Stimulated activated CD8-positive, alpha-beta memory T cell treated with anti-CD3 and anti-CD28 coated beads, Interleukin-7, amount 100 ng/mL, for 1 hour (primary cell): ENCODE measurements at places on chromosomes 4 and X.

DNA sequence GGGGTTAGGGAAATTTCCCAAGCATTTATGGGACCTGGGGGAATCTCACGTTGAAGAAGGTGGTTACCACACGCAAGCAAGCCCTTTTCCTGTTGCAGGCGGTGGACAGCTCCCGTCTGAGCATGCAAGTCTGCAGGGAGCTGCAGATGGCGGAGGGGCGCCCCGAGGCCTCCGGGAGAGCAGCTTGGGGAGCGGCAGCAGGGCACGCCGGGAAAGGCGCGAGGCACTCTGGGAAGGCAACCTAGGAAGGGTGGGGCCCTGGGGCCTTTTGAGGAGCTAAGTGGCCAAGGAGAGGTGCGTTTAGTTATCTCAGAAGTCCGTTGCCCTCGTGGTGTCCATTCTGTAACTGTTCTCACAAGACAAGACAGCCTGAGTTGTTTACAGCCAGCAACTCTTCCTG is 57.0 kb upstream of the SLC25A4 start:
- DNase-seq = no peak

DNA sequence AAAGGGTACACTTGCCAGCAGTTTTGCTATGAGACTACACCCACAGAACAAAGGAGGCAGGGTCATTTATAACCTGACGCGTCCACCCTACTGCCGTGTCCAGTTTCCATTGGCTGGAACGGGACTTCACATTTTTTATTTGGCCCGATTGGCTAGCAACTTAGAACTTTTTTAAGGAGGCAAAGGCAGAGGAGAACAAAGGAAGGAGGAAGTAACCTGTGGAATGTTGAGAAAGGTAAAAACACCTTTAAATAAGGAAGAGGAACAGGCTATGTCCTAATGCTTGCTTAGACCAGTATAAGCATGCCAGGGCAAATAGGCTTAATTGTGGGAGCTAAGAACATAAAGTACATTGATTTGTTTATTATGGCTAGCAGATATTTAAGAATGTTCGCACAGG is 18.7 kb downstream of the KDM6A start:
- no peak for DNase-seq

DNA sequence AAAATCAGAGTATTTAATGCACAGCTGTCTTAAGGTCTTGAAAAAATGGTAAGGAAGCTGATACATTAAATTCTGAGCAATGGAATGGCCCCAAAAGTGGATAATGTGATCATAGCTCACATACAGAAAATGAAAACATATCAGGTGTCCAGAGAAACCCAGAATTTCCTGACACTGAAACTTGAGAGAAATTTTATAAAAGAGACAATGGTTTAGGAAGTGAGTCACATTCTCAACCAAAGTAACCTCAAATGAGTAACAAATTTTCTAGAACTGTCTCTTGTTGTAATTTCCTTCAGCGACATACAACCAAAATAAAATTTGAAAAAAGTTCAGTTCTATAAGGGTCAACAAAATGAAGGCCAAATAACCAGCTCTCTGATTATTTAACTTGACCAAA is 37.4 kb upstream of the PACRGL start:
- DNase-seq = no peak

- DNase-seq = no peak
Measured at GRCh38 chr4:121654738-121655137, 42.0 kb downstream of the ANXA5 start.

DNA sequence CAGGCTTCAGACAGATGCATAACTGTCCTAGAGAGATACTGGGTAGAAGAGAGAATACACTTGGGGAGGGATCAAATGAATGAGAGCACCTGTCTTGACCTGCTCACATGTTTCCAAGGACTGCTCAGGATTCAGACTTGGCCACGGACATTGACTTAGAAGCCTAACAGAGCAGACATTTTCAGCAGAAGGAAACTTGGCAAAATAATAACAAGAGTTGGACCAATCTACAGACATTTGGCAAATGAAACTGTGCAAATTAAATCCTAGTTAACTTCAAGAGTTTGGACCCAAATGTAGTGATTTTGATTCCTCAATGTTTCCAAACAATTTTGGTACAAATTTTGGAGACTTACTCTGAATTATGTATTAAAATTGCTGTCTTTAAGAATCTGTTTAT is 223.9 kb downstream of the CAMK2D start:
- no peak for DNase-seq

- no peak for DNase-seq
Measured at GRCh38 chr4:165402375-165402774, 23.6 kb downstream of the CPE start.

- DNase-seq = no peak
Measured at GRCh38 chr4:23058165-23058776, 365.5 kb downstream of the GBA3 start.

DNA sequence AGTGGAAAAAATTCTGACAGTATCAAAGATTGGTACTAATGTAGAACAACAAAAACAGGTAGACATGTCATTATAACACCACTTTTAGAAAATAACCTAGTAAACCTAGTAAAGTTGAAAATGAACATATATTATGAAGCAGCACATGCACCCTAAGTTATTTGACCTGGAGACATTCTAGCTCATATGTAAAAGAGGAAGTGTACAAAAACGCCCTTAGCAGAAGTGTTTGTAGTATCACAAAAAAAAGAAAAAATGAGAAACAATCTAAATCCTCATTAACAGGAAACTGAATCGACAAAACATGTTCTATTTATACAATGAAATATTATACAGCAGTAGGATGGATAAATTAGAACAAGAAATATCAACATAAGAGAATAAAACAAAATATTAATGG is 318.9 kb upstream of the PPP1R2C start:
- DNase-seq = no peak

DNA sequence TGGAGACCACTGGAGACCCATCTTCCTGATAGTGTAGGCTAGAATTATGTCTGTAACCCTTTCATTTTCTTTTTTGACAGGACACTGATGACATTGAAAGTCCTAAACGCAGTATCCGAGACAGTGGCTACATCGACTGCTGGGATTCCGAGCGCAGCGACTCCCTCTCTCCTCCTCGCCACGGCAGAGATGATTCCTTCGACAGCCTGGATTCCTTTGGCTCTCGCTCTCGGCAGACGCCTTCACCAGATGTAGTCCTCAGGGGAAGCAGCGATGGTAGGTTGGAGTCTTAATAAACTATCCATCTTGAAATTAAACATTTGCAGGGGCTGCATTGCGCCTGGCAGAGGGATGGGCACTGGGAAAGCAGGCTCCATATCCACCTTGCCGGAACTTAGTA is 75.4 kb downstream of the LIMCH1 start:
- DNase-seq = no peak

DNA sequence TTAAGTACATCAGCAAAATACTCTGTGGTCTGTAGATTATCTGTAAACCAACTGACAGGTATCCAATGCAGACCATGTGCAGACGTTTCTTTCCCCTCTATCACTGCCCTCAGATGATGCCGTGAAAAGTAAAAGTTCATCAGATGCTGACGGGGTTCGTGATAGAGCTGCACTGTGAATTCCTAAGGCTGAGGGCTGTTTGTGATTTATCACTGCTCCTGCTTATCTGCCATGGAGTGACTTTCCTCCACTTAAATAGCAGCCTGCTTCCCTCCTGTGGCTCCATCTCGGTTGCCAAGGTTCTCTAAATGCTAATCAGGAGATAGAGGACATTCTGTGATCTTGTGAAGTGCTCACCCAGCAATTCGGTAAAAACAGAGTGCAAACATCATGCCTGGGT is 89.3 kb upstream of the SRD5A3 start:
- DNase-seq = no peak

DNA sequence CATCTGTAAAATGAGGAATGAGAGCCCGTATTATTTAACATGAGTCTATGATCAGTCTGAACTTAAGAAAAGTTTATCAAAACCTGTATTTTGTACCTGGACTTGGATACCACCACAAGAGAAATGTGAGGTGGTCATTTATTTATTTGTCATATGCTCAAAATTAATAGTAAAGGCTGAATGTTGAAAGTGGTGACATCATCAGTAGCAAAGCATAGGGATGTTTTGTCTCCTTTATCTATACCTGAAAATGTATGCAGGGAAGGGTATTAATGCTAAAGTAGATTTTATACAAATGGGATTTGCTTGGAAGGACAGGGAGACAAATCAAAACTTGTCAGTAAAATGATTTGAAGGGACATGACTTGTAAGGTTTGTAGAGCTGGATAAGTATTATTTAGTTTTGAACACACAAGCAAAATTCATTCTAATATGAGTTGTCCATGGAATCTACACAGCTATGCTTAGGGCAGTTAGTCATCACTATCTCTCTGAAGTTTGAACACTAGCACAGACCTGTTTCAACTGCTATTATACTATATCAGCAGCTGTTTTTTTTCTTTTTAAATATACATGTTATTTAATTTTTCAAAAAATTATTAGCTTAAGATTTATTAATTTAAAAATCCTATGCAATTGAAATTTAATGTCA is 52.4 kb upstream of the GUCY1A1 start:
- DNase-seq = no peak

GRCh38 chr4:24770032-24770584 is 25.3 kb upstream of the SOD3 start:
- no peak for DNase-seq

DNA sequence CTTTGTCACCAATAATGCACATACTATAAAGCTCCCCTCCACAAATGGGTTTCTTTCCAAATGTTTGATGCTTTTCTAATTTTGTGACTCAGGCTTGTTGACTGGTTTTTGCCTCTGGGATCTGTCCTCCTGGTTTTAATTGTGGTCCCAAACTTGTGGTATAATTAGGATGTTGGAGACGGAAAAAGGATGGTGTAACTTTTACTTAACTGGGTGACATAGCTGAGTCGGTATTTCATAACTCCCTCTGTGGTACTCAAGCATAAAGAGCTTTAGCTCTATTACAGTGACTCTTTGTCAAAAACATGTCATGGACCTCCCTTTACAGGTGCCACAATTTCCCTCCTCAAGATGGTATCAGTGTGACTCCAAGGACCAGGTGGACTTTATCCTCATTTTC is 119.7 kb upstream of the RBPJ start:
- no peak for DNase-seq
